ENCODE measurements at places on chromosomes 4 and X.

- DNase-seq, result no peak
Observed at GRCh38 chr4:150581641-150582051, 305 bp upstream of the MAB21L2 start.

DNA sequence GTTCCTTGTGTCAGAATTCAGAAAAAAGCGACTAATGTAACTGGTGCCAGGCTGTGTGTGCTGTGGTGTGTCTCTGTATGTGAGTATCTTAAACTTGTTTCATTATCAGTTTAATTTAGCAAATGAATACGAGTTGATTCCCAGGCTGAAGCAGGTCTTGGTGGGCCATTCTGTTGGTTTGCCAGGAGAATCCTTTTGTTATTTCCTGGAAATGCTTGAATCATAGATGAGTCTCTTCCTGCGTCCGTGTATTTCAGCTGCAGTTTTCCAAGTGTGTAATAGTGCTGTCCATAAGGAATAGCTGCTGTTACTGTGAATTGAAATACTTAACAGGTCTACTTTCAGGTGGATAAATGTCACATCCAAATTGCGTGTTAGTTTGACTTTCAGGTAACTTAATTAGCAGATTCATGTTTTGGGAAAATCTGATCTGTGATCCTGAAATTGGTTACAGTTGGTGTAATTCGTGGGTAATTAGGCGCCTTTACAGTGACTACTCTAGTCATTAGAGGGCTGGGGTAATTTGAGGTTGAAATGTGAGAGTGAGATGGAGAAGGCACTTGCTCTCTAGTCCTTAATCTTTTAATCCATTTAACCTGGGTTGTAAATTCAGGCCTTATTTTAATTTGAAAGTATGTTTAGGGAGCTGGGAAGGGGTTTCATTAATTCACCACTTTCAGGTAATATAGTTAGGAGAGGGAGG lies 23.8 kb downstream of the TMEM131L start:
- no peak for DNase-seq

DNA sequence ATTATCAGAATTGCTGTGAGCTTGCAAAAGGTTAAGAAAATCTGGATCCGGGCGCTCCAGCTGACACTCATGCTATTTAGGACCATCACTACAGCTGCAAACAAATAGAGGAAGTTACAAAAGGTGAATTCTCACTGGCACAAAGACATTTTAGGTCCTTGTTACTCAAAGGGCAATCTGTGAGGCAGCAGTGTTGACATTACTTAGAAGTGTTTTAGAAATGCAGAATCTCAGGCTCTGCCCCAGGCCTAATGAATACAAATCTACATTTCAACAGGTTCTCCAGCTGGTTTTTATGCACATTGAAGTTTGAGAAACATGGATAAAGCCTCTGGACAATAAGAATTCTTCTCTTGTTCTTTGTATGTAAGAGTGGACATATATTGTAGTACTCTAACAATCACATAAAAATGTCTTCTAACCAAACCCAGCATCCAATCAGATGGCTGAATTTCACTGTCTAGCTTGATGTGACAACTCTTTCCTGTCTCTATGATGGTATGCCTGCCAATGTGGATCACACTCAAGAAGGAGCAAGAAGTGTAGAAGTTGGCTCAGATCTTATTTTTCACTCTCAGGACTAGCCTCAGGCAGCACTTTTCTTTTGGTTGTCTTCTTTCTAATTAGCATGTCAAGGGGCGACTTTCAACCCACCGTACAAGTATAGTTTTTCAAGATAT lies 18.8 kb downstream of the SLC7A11 start:
- DNase-seq, result no peak

DNA sequence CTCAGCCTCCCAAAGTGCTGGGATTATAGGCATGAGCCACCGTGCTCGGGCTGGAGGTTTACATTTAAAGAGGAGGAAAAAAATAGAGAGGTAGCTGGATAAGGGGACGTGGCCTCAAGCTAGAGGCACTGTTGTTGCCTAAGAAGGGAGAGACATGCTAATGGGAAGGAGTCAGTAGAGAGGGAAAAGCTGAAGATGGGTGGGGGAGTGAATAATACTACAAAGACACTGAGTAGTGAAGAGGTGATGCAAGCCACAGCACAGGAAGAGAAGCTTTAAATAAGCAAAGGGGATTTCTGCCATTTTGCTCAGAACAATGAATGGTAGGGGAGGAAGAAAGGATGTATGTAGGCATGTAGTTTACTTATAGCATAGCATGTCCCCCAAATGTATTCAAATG lies 11.5 kb upstream of the AP1S2 start:
- DNase-seq, result no peak

- no peak for DNase-seq
Observed at GRCh38 chr4:78288327-78288726, 231.2 kb downstream of the FRAS1 start.

DNA sequence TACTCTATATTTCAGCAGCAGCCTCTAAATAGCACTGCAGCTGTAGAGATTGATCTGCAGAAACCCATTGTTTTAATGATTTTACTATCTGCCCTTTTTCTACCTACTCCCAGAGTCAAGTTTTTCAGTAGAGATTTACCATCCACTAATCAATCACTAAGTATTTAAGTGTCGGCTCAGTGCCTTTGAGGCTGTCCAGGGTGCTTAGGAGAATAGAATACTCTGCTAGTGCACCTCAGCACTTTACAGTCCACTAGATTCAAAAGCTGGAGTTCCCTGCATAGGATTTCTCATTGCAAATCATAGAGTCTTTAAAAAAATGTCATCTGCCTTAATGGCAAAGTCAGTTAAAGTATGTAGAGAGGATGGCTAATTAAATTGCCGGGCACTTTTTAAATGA lies 29.6 kb upstream of the ANAPC4 start:
- DNase-seq, result no peak

DNA sequence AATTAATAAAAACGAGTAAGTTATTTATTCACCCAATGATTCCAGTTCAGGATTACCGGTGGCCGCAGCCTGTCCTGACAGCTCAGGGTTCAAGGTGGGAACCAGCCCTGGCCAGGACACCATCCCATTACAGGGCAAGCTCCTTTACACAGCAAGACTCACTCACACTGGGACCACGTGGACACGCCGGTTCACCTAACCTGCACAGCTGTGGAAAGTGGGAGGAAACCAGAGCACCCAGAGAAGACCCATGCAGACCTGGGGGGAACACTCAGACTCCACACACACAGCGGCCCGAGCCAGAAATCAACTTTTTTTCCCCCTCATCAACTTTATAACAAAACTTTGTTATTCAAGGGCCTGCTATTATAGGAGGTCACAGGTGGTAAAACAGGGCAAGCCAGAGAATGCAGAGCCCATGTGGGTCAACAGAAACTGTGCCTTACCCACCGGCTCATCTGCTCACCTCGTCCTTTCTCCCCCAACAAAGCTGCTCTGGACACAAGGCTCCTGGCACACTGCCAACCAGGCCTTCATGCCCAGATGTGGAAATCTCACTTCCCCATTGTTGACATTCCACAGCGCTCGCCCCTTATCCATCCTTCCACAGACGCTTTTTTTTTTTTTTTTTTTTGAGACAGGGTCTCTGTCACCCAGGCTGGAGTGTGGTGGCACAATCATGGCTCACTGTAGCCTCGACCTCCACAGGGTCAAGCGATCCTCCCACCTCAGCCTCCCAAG lies 8.0 kb upstream of the ODAPH start:
- no peak for DNase-seq

- DNase-seq, result no peak
Observed at GRCh38 chr4:183431614-183432013, 12.8 kb upstream of the CDKN2AIP start.

- no peak for DNase-seq
Observed at GRCh38 chr4:74262522-74262921, 45.7 kb upstream of the EPGN start.

DNA sequence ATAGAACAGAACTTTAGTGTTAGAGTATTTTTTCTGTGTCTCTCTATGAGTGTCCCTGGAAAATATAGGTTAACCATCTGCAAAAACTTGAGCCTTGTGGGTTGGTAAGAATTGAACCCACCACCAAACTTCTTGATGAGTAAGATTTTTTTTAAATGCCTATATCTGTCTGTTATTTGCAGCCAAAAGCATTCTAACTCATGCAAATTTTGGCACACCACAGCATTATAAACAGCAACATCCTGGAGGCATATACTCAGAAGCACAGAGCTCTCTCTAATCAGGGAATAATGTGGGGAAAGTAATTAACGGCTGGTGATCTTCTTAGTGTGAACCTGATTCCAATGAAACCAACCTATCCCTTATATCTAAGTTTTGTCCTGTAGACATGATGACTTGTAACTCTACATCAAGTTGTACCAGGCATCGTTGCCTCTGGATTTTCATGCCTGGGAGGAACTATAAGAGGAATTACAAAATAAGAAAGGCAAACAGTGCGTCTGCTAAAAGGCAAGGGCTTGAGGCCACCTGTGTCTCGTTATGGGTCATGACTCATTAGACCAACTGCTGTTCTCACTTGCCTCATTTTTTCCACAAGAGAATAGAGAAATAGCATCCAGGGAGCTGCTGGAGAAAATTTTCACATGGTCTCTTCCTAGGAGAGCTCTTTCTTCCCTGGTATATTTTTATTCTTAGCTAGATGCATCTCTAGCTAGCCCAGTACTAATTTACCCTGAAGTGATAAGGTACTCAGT lies 202.4 kb downstream of the CHIC2 start:
- DNase-seq, result no peak

DNA sequence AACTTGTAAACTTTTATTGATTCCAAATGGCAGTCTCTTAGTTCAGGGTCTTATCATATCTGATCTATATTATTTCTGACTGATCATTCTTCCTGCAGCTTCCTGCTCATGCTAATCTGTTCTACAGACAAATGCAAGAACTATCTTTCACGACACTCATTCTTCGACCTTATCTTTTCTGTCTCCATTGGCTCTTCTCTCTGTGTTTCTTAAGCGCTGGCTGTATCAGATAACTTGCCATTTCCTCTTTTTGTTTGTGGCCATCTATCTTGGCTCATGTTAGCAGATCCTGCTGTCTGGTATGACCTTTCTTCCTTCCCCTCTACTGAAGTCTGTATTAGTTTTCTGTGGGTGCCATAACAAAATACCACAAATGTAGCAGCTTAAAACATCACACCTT lies 230.5 kb upstream of the PUDP start:
- no peak for DNase-seq

DNA sequence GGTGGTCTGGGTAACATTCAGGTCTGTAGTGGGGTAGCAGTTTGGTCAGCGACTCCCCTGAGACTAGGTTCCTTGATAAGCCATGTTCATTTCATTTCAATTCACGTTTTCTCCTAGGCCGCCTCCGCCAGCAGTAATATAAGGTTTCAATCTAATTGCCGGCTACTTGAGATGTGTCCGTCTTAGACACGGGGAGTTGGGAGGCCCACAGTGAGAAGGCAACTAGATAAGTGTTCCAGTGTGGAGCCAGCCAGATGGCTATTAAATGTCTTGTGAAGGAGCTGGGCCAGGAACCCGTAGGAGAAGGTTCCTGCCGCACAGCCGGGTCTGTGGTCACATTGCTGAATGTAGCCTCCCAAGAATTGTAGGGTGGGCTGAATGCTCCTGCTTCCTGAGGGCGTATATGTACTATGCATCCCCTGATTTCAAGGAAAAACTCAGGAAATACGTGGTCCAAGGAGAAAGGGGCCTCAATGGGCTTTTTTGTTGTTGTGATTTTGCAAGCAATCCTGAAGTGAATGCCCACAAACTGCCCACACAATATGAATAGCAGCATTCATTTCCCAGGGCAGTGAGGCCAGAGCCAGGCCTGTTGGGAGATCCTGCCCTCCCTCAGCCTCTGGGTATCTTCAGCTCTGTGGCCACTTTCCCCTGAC lies 220.6 kb upstream of the RPL34 start:
- no peak for DNase-seq

- no peak for DNase-seq
Observed at GRCh38 chr4:145554691-145555090, 64.5 kb upstream of the MMAA start.

DNA sequence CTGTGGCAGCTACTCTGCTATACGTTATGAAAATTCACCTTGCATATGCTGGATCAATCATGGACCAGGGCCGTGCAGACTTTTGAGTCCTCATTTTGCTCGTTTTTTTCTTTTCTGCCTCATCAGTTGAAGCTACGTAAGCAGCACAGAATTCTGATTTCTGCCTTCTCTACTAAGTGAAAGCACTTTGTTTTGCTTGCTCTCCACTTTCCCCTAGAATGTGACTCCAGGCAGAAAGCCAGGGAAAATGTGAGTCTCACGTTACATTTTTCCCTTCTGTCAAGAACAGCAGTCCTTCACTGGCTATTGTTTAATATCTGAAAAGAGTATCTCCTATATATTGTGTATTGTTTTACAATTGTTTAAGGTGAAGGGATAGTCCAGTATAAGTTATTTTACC lies 1840.1 kb downstream of the PCDH7 start:
- DNase-seq, result peak; percentile 4

GRCh38 chr4:5756271-5756670 lies 45.3 kb downstream of the EVC start:
- no peak for DNase-seq

- DNase-seq, result no peak
Observed at GRCh38 chr4:140641789-140642439, 73.2 kb upstream of the UCP1 start.

DNA sequence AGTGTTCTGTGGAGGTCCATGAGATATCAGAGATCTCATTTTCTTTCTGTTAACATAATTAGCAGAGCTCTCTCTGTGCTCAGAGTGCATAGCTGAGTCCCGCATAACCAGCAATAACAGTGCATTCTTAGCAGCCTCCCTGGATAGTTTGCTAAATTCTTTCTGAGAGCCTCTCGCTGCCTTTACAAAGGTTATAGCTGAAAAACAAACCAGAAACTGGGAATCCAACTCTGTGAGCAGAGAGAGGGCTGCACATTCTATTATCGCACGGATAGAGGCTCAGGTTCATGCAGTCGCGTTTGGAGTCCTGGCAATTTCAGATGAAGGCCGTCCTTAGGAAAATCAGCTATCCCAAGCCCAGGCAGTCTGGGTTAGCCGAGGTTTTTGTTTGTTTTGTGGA lies 1.2 kb downstream of the ENPP6 start:
- DNase-seq, result no peak

DNA sequence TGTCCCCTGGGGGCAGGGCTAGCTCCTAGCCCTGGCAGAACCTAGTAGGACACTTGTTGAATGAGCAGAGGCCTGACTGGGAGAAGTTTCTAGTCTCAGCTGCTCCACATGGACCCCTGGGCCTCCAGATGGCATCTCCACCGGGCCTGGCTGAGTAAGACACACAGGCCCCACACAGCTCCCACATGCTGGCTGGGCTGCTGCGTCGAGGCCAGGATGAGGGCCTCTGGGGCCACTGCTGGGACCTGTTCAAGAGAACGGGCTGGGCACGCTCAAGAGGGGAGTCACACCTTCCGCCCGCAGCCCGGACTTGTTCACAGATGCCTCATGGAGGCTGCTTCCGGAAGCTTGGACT lies 4.2 kb upstream of the HGFAC start:
- no peak for DNase-seq

GRCh38 chrX:121949041-121949760 lies 901.8 kb downstream of the GLUD2 start:
- no peak for DNase-seq
